Activated CD4-positive, CD25-positive, alpha-beta regulatory T cell treated with anti-CD3 and anti-CD28 coated beads, Interleukin-2, amount 50 U/mL, for 16 hours (primary cell): ENCODE measurements at places on chromosomes 11 and 22.

DNA sequence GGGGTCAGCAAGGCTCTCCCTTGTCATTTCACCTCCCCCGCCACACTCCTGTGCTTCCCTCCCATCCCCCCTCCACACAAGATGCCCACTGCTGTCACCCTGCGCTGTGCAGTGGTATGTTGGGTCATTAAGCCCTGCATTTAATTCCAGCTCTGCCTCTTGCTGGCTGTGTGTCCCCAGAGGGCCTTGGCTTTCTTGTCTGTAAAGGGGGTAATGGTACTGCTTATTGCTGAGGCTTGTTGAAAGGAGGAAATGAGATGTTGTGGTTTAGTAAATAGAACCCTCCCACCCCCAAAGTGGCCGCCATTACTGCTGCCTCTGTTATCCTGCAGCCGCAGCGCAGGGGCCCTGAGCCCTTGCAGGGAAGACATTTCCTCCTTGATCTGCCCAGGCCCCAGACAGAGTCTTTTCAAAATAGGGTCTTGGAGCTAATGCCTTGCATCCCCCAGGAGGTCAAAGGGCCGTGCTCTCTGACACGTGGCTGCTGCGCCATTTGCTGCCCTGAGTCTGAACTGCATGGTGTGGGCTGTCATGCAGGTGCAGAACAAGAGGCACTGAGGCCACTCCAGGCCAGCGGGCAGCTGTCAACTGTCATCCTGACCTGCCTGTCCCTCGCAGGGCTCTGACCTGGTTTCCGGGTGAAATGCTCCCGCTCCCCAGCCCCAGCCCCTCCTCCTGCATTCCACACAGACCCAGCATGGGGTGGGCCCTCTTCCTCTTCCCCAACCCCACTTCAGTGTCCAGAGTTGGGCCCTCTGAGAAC is 18.7 kb downstream of the PVALB start:
- DNase-seq: no peak

DNA sequence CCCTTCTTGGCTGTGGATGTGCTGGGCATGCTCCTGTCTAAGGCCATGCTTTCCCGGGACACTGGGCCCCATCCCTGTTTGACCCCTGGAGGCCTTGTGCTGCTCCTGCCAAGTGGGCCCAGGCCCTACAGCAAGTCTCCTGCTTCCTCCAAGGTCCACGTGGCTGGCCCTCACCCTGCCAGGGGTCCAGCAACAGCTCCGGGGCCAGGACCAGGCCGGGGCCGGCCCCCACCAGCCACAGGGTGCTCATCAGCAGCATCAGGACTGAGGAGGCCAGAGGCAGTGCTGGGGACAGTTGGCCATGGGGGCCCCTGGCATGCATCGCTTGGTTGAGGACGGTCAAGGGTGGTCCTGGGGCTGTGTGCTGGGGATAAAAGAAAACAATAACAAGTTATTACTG is 2.5 kb downstream of the RHBDD3 start:
- DNase-seq: no peak

DNA sequence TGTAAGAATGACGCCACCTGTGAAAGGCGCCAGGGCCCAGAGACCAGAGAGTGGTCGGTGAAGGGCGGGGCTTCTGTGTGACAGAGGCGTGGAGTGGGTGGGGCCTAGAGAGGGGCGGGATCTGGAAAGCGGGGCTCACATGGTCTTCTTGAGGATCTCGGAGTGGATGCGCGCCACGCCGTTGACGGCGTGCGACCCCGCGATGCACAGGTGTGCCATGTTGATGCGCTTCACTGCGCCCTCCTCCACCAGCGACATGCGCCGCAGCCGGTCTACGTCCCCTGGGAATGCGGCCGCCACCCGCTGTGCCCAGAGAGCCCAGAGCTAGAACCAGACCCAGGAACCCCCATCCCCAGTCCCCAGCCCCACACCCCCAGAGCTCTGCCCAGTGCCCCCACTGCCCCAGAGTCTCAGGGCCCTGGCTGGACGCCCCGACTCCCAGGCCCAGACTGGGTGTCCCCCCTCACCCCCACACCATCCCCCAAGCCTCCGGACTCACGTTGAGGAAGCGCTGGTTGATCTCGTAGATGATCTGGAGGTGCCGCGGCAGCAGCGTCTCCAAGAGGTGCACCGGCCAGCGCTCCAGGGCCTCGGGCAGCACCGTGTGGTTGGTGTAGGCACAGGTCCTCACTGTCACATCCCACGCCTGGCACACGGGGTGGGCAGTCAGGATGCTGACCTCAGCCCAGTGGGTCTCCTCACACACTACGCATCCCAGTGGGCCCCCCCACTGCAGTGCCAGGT is 6.2 kb downstream of the PYGM start:
- no peak for DNase-seq

DNA sequence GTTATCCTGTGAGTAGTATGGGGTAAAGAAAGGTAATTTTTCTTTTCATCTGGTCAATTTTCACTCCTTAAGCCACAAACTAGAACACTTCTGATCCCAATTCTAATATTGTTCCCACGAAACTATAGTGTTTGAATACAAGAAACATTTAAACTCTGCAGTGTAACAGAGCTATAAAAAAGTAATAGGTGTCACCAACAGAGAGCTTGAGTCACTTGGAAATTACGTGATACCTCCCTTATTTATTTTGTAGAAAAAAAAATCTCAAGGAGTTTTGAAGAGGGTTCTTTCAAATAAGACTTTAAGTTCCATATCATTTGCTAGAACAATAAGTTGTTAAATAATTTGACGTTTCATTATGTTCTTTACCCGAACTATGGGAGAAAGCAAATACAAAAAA is 959.4 kb downstream of the JRKL start:
- no peak for DNase-seq

DNA sequence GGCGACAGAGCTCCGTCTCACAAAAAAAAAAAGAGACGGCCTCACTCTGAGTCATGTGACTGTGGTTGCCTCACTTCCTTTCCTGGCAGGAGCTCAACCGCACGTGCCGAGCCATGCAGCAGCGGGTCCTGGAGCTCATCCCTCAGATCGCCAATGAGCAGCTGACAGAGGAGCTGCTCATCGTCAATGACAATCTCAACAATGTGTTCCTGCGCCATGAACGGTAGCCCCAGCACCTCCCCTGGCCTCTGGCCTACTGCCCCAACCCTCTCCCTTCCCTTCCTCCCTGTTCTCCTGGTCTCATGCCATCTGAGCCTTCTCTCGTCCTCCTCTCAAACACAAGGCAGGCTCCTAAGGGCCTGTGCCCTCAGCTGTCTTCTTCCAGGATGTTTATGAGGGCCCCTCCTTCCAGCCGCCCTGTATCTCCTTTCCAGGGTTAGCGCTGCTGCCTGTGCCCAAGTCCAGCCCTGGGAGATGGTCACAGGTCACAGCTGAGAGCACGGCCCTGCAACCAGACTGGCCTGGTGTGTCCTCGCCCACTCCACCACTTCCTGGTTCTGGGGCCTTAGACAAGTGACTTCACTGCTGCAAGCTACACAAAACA is 30.7 kb downstream of the TOM1 start:
- peak; percentile 27 for DNase-seq

GRCh38 chr11:65650547-65651338 is 12.0 kb downstream of the RELA start:
- DNase-seq: no peak

GRCh38 chr22:18906896-18907295 is 776 bp downstream of the DGCR6 start:
- no peak for DNase-seq

GRCh38 chr22:28711820-28712777 is 29.5 kb downstream of the CHEK2 start:
- no peak for DNase-seq

DNA sequence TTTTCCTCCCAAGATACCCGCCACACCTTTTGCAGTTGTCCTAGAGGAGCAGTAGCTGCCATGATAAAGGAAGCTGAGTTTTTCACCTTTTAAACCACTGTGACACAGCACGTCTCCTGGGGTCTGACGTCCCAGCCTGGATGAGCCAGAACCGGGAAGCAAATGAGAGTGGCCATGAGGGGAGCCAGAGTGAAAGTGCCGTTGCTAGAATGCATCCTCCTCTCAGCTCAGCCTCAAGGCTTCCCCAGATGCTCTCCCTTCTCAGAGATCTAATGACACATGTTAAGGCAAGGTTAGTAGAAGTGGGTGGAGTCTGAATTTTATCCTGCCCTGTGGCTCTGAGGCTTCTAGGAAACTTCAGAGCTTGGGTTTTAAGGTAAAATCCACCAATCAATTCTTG is 23.4 kb upstream of the HTR3A start:
- no peak for DNase-seq

GRCh38 chr22:43479962-43480361 is 68.1 kb downstream of the MPPED1 start:
- no peak for DNase-seq

DNA sequence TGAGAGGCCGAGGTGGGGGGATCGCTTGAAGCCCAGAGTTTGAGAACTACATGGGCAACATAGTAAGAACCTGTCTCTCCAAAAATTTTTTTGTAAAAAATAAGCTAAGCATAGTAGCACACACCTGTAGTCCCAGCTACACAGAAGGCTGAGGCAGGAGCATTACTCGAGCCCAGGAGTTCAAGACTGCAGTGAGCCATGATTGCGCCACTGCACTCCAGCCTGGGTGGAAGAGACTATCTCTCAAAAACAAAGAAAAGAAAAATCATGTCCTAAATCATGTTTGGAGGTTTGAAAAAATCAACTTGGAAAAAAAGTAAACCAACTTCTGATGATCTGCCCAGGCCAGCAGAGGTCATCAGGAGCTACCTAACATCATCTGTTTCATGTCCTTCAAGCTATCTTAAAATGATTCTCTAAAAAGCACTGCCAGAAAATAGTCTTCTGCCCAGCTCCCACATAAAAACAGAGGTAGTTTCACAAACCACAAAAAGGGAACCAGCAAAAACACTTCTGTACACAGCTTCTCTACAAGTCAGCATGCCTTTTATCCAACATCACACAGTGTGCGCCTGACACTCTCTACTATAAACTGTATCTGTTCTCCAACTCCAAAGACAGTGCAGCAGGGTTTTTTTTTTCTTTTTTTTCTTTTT is 165.0 kb downstream of the SOX6 start:
- no peak for DNase-seq

- DNase-seq: no peak
Measured at GRCh38 chr11:67287355-67288197, 1.5 kb upstream of the ANKRD13D start.
